ENCODE measurements at places on chromosomes 5 and 9.

- DNase-seq, result no peak
Measured at GRCh38 chr5:38200872-38201557, 57.3 kb upstream of the EGFLAM start.

DNA sequence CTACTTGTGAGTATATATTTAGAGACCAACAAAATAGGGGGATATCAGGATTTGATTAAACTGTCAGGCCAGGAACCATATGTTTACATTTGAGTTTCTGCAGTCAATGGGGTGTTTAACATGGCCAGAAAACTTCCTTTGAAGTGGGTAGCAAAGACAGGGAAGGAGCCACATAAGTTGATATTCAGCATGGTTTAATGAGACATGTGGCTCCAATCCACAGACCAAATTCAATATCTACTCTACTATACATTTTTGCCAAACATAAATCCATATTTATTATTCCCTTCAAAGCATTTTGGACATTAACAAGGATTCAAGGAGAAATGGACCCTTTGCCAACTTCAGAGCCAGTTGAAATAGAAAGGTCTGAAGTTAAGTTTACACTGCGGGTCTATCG, 99.8 kb downstream of the TAF11L14 start:
- no peak for DNase-seq

GRCh38 chr5:147912011-147912410, 5.7 kb upstream of the C5orf46 start:
- no peak for DNase-seq

DNA sequence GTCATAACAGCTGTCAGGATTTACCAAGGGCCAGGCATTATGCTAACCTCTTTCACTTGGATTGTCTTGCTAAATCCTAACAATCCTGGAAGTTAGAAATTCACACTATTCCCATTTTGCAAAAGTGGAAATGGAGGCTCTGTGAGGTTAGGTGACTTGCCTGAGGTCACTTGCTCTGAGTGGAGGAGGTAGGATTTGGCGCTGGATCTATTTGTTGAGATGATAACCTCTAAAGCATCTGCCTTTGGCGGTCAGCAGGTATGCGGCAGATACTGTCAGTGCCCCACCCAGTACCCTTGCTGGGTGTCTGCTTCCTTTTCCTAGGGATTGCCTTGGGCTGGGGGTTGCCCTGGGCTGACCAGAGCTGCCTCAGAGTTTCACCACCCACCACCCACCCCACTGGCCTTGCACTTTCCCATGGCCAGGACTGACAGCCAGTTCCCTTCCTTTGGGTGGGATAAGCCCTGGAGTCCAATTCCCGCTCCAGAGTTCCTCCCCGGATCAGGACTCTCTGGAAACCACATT, 164.8 kb upstream of the MSX2 start:
- DNase-seq, result no peak

- no peak for DNase-seq
Measured at GRCh38 chr9:18822850-18823249, 210.2 kb downstream of the SAXO1 start.

GRCh38 chr5:59608745-59609144, 284.8 kb downstream of the PDE4D start:
- DNase-seq, result no peak

DNA sequence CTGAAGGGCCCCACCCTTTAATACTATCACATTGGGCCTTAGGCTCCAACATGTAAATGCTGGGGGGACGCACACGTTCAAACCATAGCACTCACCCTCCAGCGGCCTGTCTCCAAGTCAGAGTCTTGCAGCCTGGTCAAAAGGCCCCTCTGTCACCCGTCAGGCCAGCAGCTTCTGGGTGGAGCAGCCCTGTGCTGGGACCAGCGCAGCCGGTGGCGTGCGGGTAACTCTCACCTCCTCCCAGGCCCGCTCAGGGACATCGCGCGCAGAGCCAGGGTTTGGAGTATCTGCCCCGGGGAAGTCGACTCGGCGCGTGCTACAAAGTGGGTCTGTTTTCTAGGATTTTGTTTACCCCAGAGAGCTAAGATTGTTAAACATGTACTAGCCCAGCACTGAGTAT, 93.0 kb upstream of the COL5A1 start:
- DNase-seq, result no peak

DNA sequence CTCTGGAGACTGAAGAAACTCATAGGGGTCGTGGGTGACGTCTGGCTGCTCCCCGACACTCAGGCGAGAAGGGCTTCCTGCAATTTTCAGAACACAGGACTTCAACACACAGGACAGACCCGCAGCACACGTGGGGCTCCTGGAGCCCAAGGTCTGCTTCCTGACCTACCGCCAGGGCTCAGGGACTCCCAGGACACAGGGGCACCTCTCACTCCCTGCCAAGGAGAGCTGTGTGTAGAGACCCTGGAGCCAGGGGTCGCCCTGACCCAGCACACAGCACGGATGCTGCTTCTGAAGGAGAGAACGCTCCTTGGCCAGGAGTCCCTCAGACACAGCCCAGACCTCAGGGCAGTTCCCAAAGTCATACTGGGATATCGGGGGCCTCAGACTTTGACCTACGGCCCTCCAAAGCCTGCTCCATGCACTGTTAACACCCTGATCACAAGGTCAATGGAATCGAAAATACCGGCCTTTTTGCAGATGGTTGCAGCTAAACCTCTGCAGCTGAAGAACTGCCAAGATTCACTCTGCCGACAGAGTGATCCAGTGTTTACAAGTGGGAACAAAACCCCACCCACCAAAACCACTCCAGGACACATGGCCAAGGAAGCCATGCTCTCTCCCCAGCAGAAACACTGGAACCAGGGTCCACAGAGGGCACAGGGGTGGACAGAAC, 13.8 kb upstream of the ZDHHC11 start:
- DNase-seq, result no peak

- DNase-seq, result no peak
Measured at GRCh38 chr5:78252715-78253114, 41.8 kb downstream of the AP3B1 start.

- no peak for DNase-seq
Measured at GRCh38 chr9:14482856-14483255, 168.9 kb upstream of the NFIB start.

DNA sequence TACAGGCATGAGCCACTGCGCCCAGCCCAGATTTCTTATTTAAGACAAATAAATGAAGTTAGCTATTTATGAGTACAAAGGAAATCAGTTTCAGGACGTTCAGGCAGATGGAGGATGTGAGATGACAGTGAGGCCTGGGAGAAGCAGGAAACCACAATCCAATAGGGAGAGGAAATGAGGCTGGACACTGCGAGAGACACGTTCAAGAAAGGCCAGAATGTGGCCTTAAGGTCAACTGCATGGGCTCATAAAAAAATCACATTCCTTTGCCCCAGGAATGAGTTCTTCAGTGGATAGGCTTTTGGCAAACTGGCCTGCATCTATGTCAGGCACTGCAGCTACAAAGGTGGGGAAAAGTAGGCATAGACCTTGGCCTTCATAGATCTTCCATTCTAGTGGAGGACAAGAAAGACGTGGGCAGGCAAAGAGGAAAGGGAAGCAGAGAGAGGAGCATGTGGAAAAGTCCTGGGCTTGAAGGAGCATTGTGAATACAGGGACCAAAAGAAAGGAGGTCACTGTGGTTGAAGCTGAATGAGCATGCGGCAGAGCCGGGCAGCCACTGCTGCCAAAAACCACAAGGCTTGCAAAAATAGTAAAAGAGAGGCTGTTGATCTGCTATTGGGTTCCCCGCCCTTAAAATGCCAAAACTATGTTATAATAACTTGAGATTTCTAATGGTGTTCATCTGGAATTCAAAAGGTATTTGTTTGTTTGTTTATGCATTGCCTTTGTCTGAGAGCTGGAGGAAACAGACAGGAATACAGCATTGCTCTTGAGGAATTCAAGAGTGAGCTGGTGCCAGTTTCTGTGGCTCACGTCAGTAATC, 133.0 kb downstream of the GNA14 start:
- peak; percentile 28 for DNase-seq

- peak; percentile 88 for DNase-seq
Measured at GRCh38 chr9:20683351-20684034, 566 bp upstream of the FOCAD start.

GRCh38 chr9:126809068-126809467, 4.2 kb downstream of the ZBTB43 start:
- no peak for DNase-seq

- no peak for DNase-seq
Measured at GRCh38 chr5:87120518-87121303, 147.0 kb upstream of the RASA1 start.

DNA sequence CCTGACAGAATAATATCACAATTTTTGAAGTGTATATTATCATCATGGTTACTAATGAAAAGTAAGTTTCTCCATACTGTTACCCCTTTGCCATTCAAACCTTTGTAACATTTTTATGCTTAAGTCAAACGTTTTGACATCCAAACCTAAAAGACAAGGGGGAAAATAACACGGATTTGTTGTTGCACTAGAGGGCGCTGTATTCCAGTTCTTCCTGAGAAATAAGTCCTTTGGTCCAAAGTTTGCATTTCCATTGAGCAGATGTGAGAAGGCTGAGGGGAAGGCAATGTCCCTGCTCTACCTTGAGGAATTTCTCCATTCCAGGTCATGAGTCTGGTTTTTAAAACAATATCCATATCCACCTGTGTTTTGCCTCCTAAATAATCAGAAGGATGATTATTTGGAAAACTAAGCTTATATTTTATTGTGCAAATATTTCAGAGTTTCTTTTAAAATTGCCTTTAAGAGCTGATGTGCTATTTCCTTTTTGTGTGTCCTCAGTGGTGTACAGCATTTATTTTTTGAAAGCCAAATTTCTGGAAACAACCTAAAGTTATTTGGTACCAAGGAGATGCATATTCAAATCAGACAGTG, 9.7 kb downstream of the LECT2 start:
- DNase-seq, result peak; percentile 65

GRCh38 chr5:171858303-171858702, 72.7 kb downstream of the SMIM23 start:
- DNase-seq, result no peak

DNA sequence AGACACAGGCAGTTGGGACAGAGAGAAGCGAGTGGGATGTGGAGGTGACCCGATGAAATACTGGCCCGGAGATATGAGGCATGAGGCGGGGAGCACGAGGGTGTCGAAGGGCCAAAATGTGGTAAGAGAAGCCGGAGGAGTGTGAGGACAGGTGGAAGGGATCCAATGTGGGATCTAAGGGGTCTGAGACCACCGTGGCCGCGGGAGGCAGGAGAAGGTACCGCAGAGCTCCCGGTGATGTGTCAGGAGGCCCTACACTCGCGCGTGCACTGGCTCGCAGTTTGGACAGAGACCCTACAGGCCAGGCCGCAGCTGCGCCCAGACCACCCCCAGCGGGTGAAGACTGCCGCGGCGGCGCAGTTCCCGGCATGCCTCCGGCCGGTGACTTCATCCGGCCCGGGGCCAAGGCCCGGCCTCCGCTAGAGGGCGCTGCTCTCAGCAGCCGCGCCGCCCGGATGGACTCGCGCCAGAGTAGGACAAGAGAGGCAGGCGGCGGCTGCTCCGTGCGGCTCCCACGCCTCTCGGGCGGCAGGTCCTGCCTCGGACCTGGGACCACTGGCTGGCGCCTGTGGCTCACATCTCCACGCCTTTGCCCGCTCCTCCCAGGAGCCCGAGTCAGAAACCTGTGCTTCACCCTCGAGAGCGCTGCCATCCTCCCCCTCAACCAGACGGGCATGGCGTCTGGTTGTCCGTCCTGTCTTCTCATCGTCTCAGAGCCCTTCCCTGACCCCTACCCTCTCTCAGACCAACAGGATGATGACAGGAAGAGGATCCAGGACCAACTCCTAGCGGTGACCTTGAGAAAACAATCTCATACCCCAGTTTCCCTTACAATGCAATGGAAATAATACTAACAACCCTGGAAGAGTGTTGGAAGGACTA, 35.4 kb upstream of the STING1 start:
- peak; percentile 89 for DNase-seq

- no peak for DNase-seq
Measured at GRCh38 chr5:6746244-6746643, 33.0 kb downstream of the TENT4A start.

DNA sequence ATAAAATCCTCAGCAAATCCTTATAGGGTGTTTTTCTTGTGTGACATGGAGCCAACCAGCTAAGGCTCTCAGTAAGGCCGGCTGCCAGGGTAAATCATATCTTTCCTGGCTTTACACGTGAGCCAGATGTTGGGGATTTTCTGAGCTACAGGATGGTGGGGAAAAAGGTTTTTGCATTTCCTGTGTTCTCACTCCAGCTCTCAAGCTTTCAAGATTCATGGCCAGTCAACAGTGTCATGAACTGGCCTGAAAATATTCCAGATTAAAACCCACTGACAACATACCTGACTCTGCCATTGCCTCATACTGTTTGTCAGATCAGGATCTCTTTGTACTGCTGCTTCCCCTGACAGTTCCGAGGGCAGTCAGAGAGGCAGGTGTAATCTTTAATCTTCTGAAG, 306.9 kb downstream of the GLIS3 start:
- DNase-seq, result no peak

GRCh38 chr5:142320430-142320738, 4.4 kb downstream of the SPRY4 start:
- no peak for DNase-seq

- DNase-seq, result no peak
Measured at GRCh38 chr5:89397096-89397495, 514.1 kb upstream of the MEF2C start.

- DNase-seq, result no peak
Measured at GRCh38 chr9:113511047-113511521, 47.6 kb downstream of the RGS3 start.

DNA sequence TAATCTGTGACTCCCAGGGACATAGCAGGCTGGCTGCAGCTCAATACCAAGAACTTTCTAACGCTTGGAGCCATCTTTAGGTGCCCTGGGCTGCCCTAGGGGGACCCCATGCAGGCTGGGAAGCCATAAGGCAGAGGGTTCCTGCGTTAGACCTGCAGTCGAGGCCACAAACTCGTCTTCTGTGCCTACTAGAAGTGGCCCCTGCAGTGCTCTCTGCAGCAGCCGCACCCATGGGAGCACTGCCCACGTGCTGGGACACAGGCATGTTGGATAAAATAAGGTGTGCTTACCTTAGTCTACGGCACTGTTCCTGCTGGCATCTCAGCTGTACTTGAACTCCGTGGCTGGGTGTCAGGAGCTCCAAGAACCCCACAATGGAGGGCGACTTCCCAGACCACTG, 9.4 kb downstream of the TOR1B start:
- no peak for DNase-seq

GRCh38 chr9:89659473-89659872, 54.7 kb downstream of the GADD45G start:
- no peak for DNase-seq

DNA sequence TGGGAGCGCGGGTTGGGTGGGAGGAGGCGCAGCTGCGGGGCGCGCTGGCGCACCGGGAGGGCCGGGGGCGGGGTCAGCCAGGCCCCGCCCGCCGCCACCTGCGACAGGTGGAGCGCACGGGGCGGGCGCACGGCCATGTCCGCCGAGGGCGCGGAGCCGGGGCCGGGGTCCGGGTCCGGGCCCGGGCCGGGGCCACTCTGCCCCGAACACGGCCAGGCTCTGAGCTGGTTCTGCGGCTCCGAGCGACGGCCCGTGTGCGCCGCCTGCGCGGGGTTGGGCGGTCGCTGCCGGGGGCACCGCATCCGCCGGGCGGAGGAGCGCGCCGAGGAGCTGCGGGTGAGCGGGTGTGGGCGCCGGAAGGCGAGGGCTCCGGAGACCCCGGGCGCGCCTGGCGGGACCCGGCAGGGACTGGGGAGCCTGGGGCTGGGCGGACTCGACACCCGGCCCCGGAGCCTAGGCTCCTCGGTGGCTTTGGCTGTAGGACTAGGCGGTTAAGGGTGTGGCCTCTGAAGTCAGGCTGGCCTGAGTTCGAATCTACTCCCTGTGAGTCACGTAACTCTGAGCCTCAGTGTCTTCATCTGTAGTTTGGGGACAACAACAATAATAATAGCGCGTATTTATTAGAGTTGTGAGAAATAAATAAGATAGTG, at the start of gene BSPRY:
Gene BSPRY, plus strand, starts transcription at position 97 of the 650 bp plus-strand sequence. Its CDS starts 39 bp downstream, at position 136.
- DNase-seq, result no peak

- DNase-seq, result no peak
Measured at GRCh38 chr5:146334074-146334533, 4.5 kb upstream of the POU4F3 start.
